ENCODE measurements at places on chromosomes 2 and 18. TPM values are rescaled to one million over a fixed set of nuclear protein-coding genes. Genes with fewer than 3 reads are reported as not detected.

ANKRD53 gene
- total RNA-seq = not detected

UBE2E3 gene
- total RNA-seq = 22.4 TPM

ZNF521 gene
- not detected for total RNA-seq

DNA sequence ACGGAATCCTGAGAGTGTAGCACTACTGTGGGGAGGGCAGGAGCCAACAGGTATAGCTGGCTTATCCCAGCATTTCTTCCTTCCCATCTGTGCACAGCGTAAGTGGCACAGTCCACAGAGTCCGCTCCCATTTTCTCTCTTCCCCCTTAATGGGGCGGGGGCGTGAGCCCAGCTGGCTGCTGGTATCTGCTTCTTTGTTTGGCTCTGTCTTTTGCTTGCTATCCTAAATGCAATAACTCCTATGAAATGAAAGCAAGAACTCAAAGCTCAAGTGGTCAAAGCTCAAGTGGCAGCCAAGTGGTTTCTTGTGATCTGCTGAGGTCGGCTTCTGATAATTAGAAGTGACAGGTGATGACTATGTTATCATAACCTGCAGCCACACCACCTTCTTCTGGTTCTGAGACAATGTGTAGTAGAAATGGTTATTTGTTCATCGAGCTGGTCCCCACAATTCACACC, 192.7 kb downstream of the PLCL1 start:
- DNase-seq = no peak
- no peak overlapping the region for H3K27ac ChIP-seq
- no peaks in the 10 kb centered on the region for H3K36me3 ChIP-seq
- peaks cover 16% of the 10 kb centered on the region for H3K4me1 ChIP-seq

- H3K36me3 ChIP-seq = no peaks in the 10 kb centered on the region
- H3K4me3 ChIP-seq = no peak overlapping the region
- no peak overlapping the region for H3K27ac ChIP-seq
- peaks cover 1% of the 10 kb centered on the region for H3K27me3 ChIP-seq
- no peak for DNase-seq
These were observed 173.8 kb downstream of the ICOS start for GRCh38 chr2:204110338-204110741.

DNA sequence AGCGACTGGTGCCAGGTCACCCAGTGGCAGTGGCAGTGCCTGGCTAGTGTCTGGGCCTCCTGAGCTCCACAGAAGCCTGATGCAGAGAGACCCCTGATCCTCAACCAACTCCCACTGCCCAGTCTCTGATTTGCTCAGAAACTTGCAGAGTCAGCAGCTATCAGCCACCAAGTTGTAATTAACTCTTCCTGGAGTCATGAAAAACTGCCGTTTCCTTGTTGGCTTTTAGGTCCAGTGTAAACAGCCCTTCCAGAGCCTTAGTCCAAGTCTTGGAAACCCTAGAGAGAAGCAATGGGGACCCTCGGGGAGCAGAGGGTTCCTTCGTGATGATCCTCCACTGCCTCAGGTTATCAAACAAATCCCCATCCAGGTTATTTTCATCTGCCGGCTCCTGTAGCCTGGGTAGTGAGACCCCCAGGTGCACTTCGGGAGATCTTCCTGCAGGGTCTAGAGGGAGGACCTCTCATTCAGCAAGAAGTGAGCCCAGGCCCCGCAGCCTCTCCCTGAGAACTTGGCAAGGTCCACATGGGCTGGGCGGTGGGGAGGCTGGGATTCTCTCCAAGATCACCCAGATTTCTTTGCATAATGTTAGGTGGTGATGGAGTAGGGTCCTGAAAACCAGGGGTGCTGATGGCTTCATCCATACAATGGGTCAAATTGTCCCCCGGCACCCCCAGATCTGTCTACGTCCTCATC, 137.7 kb upstream of the HDAC4 start:
- H3K27ac ChIP-seq = no peak overlapping the region
- no peak overlapping the region for H3K4me3 ChIP-seq
- H3K36me3 ChIP-seq = no peaks in the 10 kb centered on the region
- H3K4me1 ChIP-seq = no peaks in the 10 kb centered on the region
- DNase-seq = no peak

- H3K36me3 ChIP-seq = no peaks in the 10 kb centered on the region
- H3K4me3 ChIP-seq = peak overlapping the region; percentile 63
- peaks cover 28% of the 10 kb centered on the region for H3K4me1 ChIP-seq
- peak; percentile 81 for DNase-seq
- peak overlapping the region; percentile 97 for H3K27ac ChIP-seq
- no peaks in the 10 kb centered on the region for H3K27me3 ChIP-seq
These were observed 46.6 kb upstream of the HNRNPA3 start for GRCh38 chr2:177165721-177166711.

- no peaks in the 10 kb centered on the region for H3K4me1 ChIP-seq
- H3K27ac ChIP-seq = no peak overlapping the region
- no peaks in the 10 kb centered on the region for H3K27me3 ChIP-seq
- no peaks in the 10 kb centered on the region for H3K36me3 ChIP-seq
These were observed 60.8 kb downstream of the KIF5C start for GRCh38 chr2:148935791-148936190.

DNA sequence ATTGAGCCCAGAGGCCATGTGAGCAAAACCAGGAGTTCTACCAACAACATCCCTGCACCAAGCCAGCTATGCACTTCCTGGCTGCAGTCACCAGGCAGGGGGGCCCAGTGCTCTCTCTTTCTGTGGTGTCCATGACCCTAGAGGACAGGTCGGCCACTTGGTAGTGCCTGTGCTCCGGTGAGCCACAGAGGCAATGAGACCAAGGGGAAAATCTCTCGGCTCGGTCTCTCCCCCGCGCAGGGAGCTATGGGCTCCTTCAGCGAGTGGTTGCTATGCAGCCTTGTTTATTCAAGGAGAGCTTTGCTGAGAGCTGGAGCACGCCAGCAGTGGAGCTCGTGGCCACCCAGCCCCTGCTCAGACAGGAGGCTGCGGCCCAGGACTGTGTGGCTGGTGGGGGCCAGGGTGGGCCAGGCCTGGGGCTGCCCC, at the start of gene TOGARAM2:
Gene TOGARAM2, plus strand, starts transcription at position 283 of the 426 bp plus-strand sequence. CDS start 13,537 bp downstream, outside the sequence.
- no peaks in the 10 kb centered on the region for H3K27me3 ChIP-seq
- H3K36me3 ChIP-seq = no peaks in the 10 kb centered on the region
- H3K4me1 ChIP-seq = no peaks in the 10 kb centered on the region
- H3K27ac ChIP-seq = no peak within 1 kb of the TSS

- H3K27me3 ChIP-seq = no peaks in the 10 kb centered on the region
- no peak overlapping the region for H3K27ac ChIP-seq
- H3K4me3 ChIP-seq = no peak overlapping the region
- DNase-seq = no peak
- no peaks in the 10 kb centered on the region for H3K36me3 ChIP-seq
These were observed 59.4 kb downstream of the TSPYL6 start for GRCh38 chr2:54196646-54197045.

DNA sequence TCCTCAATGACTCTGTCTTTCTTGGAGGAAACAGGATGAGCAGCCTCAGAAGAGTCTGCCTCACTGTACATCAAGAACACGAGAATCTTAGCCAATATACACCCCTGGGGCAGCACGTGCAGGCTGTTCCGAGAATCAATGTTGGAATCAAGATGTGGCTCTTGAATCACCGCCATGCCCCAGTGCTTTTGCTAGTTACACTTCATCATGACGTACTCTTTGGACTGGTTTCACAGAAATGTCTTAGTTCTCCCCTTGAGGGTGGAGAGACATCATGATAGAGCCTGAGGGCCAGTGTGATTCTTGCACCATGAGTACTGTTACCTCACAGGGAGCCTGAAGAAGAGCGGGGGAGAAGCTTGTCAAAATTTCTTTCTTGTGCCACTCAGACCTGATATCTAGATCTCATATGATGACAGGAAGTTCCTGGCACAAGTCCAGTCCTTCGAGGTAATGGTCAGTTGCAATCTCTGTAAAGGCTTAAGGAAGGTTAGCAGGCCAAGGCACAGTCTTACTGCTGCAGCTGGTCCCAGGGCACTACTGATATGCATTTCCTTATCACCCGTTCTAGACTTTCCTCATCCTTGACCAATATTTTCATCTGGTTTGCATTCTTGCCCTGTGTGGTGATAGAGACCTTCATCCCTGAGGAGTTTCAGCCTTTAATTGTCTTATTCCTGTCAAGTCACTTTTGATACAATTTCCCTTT, 28.2 kb upstream of the STAT4 start:
- no peaks in the 10 kb centered on the region for H3K36me3 ChIP-seq
- H3K4me1 ChIP-seq = peaks cover 14% of the 10 kb centered on the region
- H3K4me3 ChIP-seq = no peak overlapping the region
- no peak for DNase-seq
- no peak overlapping the region for H3K27ac ChIP-seq
- peaks cover 2% of the 10 kb centered on the region for H3K27me3 ChIP-seq

DNA sequence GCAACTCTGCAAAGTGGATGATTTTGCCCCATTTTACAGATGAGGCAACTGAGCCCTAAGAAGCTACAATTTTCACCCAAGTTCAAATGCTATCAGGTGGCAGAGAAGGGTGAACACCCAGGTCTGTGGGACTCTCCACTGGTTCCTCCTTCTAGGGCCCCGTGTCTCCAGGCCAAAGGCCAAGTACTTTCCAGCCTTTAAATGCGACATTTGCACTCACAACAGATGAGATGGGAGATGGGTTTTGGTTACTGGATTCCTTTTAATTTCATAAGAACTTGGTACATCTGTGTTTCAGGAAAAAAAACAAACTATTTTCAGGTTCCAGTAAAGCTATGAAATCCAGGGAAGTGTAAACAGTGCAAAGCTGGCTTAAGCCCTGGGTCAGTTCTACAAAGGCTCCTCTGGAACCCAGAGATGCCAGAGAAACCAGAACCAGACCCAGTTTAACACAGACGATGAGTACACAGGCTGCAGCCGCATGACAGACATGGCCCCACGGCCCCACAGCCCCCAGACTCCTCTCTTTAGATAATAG, 361.7 kb downstream of the ANAPC1 start:
- no peak overlapping the region for H3K4me3 ChIP-seq
- H3K36me3 ChIP-seq = no peaks in the 10 kb centered on the region
- H3K4me1 ChIP-seq = no peaks in the 10 kb centered on the region

DNA sequence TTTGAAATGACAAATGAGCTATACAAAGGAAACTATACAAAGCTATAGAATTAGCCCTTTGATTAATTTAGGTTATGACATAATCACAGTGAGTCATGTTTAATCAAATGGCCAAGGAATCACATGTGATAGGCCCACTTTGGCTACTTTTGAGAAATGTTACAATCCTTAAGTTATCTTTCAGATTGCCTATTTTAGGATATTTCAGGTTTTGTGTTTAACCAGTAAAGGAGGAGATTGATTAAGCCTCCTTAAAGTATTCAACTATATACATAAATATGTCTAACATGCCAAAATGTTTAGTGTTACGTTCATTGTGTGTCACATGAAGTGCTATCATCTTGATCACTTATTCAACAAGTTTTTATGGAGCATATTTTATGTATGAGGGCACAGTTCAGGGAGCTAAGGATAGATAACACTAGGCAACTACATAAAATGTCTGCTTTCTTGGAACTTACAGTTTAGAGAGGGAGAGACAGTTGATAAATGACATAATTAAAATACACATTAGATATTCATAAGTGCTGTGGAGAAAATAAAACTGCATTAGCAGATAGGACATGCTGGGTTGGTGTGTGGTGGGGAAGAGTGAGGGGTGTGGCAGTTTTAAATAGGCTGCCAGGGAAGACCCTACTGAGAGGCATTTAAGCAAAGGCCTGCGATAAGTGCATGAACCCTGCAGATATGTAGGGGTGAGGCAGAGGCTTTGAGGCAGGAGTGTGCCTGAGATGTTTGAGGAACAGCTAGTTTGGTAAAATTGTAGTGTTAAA, 77.2 kb downstream of the LTBP1 start:
- H3K27ac ChIP-seq = no peak overlapping the region
- H3K4me3 ChIP-seq = no peak overlapping the region
- no peaks in the 10 kb centered on the region for H3K27me3 ChIP-seq
- H3K4me1 ChIP-seq = no peaks in the 10 kb centered on the region

DNA sequence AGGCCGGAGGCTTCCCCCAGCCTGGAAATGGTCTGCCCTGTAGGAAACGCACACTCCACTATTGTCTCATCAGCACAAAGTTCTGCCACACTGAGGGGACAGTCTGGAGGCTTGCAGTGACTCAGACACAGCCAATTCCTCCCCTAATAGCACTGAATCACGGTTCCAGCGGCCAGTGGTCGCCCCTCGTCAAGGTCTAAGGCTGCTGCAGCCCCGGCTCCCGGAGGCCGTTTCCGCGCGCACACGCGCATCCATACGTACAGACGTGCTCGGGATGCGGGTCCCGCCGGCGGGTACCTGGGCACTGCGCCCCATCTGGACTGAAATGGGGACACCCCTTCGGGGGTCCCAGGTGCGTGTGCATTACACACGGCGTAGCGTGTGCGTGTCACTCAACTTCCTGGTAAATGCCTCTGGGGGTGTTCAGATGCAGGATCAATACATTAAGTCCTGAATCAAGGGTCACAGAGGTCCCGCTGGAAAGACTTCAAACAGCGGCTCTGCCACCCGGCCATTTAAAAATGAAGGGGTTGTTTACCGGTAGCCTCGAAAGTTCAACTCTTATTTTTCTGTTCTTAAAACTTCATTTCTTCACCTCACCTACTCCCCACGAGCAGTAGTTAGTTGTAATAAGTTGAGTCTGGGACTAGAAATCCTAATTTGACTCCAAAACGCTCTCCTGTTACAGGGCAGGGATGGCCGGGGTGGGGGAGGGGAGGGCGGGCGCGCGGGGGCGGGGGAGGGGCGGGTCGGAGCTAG, 572 bp upstream of the ZNF516 start:
- no peaks in the 10 kb centered on the region for H3K36me3 ChIP-seq
- no peaks in the 10 kb centered on the region for H3K27me3 ChIP-seq
- peak overlapping the region; percentile 73 for H3K4me3 ChIP-seq
- peak overlapping the region; percentile 88 for H3K27ac ChIP-seq
- peaks cover 9% of the 10 kb centered on the region for H3K4me1 ChIP-seq

GRCh38 chr2:11292464-11293255, 51.8 kb downstream of the ROCK2 start:
- no peak for DNase-seq
- H3K27me3 ChIP-seq = no peaks in the 10 kb centered on the region
- H3K4me1 ChIP-seq = no peaks in the 10 kb centered on the region
- no peak overlapping the region for H3K27ac ChIP-seq
- H3K36me3 ChIP-seq = no peaks in the 10 kb centered on the region

DNA sequence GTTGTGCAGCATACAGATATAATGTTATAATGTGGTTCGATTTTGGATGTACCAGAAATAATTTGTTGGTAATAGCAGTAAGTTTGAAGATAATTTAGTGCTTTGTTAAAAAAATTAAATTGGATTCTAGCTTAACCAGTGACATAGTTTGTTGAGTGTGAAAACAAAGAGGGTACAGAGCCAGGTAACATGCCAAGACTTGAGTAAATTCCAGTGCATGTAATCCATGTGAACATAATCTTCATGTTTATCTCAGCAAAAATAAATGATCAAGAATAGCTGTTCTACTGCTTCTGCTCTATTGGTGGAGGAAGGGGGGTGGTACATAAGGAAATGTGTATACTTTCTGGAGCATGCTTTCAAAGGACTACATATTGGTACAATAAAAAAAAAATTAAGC, 165.8 kb downstream of the DNAH7 start:
- no peak overlapping the region for H3K4me3 ChIP-seq
- no peaks in the 10 kb centered on the region for H3K4me1 ChIP-seq
- no peak for DNase-seq

GRCh38 chr18:10057894-10058791, 144.3 kb downstream of the VAPA start:
- no peaks in the 10 kb centered on the region for H3K4me1 ChIP-seq
- no peak overlapping the region for H3K4me3 ChIP-seq
- H3K27me3 ChIP-seq = no peaks in the 10 kb centered on the region
- DNase-seq = no peak
- no peak overlapping the region for H3K27ac ChIP-seq

GRCh38 chr2:212595036-212595654, 56.5 kb upstream of the ERBB4 start:
- no peak overlapping the region for H3K27ac ChIP-seq
- H3K27me3 ChIP-seq = no peaks in the 10 kb centered on the region
- peak; percentile 17 for DNase-seq
- H3K36me3 ChIP-seq = no peaks in the 10 kb centered on the region
- no peak overlapping the region for H3K4me3 ChIP-seq

All from GM12878 (cell line).